ENCODE measurements at places on chromosomes 7 and 10.
A peak's percentile ranks its signal among the peaks of the same experiment; 100 is the strongest.

DNA sequence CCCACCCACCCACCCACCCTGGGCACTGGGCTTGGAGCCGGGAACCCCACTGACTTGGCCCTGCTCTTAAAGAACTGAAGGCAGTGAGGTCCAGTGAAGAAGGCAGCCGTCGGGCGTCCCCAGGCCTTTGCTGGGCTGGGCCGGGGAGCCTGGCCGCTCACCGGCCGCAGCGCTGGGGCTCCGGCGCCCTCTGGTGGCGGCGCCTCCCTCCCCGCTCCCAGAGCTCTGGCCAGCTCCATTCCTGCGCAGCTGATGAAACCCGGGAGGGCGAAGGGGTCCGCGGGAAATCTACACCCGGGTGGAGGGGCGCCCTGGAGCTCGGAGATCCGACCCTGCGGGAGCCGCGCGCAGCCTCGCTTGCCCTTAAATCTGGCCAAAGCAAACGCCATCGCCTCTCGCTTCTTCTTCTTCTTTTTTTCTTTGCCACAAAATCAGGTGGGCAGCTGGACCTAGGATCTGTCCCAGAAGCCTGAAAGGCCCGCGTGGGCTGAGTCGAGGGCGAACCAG lies 1.7 kb upstream of the CXCL12 start:
- DNase-seq, result peak; percentile 8

- no peak for DNase-seq
These were observed 16.5 kb downstream of the DIP2C start for GRCh38 chr10:672992-673391.

GRCh38 chr10:46028584-46029460 lies 1.6 kb downstream of the NCOA4 start:
- peak; percentile 80 for DNase-seq

DNA sequence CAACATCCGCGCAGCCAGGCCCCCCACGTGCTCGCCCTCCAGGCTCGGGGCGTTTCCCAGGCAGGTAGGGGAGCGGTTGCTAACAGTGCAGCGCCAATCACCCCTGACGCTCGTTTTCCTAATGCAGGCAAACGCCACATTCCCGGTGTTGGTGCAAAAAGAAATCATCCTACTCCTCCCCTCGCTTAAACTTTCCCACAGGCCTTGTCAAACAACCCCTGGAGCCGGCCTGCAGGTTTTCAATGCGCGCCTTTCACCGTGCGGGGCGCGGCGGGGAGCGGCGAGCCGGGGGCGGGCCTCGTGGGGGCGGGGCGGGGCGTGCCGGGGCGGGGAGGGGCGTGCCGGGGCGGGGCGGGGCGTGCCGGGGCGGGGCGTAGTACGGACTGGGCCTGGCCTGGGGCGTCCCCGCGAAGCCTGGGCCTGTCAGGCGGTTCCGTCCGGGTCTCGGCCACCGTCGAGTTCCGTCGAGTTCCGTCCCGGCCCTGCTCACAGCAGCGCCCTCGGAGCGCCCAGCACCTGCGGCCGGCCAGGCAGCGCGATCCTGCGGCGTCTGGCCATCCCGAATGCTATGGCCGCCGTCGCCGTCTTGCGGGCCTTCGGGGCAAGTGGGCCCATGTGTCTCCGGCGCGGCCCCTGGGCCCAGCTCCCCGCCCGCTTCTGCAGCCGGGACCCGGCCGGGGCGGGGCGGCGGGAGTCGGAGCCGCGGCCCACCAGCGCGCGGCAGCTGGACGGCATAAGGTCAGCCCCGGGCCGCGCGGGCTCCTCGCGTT lies at the start of gene ECHDC3:
Gene ECHDC3 (plus strand): TSS at position 374 of the 770 bp plus-strand sequence. CDS start 195 bp downstream, at position 569.
- DNase-seq, result no peak

DNA sequence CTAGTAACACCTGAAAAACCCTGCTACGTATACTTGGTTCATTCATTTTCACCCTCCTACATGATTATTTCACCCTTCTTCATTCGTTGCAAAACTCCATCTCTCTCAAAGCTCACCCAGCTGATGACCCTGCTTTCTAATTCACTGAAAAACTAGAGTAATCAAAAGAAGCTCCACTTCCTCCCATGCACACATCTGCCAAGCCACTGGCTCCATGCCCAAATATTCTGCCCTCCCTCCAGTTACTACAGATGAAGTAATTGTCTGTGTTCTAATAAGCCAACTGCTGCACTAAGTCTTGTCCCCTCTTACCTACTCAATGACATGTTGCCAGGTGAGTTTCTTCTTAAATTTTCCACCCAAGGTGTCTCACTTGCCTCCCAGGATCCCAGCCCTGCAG lies 96.9 kb upstream of the CCDC71L start:
- peak; percentile 82 for DNase-seq

DNA sequence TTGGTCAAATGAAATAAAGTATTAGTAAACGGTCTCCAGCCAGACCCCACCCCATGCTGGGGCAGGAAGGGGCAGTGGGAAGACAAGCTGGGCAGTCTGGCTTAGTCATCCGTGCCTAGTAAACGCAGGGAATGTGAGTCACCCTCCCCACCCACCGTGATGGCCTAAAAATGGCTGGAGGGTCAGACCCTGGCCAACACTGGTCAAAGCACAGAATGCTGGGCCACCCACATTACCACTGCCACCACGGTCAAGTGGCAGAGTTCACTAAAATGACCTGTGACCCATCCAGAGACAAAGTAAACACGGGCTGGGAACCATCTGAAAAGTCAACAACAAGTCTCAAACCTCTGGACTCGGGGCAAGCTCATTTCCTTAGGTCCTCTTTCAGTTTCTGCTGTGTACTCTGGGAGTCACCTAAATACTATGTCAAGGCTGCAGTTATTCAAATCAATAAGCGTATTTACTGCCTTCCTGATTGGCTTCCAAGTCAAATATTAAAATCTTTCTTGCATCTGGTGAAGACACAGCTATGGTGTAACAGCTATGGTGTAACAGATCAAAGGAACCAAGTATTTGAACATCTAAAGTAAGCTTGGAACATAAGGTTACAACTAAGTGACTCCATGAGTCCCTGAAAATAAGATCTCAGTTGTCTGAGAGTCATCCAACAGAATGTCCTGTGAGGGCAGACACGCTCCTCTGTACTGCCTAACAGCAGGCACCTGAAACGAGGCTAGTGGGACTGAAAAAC lies 3.0 kb downstream of the ZFAND2A start:
- no peak for DNase-seq

DNA sequence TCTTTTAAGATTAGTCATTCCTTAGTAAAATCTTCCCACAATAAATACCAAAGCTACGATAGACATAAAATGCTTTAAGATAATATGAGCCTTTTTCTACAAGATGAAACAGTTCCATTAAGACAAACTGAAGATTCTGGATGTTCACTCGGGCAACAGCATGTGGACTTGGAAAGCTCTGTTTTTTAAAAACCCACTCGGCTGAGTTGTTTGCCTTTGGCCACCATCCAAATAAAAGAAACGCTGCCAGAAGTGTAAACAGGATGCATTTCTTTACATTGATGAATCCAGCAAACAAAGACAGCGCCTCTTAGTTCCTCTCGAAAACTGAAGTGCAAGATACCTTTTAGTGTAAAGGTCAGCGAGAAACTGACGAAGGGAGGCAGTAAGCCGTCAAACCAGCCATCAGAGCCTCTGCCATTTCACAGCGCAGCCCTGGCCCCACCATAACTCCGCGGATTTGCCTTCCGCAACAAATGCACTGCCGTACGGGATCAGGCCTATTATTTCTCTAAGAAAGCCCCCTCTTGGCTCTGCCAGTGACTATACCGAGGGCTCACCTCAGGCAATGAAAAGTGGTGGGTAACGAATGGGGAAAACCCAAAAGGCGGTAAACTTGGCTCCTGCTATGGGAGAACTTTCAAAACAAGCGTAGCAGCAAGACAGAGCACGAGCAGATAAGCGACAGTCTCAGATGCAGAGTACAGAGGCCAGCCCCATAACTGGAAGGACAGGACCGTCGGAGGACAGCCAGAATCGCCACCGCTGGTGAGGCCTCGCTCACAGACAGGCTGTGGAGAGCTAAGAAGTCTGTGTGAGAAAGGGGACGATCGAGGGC lies 41.4 kb downstream of the GNA12 start:
- no peak for DNase-seq

DNA sequence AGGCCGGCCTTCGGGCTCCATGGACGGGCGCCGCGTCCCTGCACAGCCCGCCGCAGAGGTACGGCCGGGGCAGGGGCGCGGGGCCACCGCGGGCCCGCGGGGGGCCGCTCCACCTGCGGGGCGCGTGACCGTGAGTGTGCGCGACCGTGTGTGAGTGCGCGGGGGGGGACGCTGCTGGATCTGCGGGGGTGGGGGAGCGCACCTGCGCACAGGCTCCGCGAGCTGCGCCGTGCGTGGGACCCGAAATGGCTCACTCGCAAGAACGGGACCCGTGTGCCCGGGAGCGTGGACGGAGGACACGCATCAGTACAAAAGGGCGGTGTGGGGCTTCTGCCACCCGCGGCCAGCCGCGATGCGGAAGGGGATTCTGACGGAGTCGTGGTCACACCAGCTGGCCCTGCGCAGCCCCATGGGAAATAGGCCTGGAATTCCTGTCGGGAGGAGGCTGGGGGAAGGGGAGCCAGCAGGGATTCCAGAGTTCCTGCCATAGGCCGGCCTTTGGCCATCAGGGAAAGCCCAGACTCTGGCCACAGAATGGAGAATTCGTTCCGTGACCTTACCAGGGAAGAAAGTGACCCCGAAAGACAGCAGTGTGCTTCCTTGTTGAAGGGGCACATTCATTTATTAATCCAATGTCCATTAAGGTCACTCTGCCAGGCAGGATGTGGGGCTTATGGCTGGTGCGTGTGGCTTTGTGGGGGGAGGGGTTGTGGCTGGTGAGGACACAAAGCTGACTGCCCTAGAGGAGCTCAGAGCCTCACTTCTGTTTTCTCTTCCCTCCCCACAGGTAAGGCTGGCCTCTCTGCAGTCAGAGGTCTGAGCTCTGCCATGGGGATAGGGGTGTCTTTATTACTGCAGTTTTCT lies 494 bp downstream of the REPIN1 start:
- peak; percentile 38 for DNase-seq

GRCh38 chr7:1322240-1323110 lies 89.8 kb downstream of the UNCX start:
- DNase-seq, result no peak

GRCh38 chr7:134513169-134513752 lies 14.1 kb upstream of the AKR1B10 start:
- DNase-seq, result peak; percentile 14

All from AML-193 (cell line).